ENCODE measurements at places on chromosomes 7 and 10.

GRCh38 chr7:97479740-97480290 lies 252.1 kb upstream of the TAC1 start:
- DNase-seq: no peak

GRCh38 chr7:99827040-99827778 lies 604 bp upstream of the CYP3A43 start:
- no peak for DNase-seq

- no peak for DNase-seq
These were observed 72.3 kb downstream of the ZRANB1 start for GRCh38 chr10:125014086-125014830.

DNA sequence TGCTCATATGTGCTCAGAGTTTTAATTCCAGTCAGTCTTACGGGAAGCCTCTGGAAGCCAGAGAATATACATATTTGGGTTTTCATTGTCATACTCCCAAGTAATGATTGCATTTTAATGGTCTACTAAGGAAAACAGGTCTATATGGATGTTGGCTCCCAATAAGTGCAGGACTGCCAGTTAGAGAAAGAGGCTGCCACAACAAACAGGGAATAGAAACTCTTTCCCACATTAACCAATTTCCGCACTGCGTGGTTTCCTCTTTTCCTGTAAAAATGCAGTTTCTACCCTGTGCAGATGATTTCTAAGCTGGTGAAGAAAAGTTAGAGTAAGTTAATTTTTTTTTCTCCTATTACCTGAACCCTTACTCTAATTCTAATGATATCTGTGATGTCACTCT lies 78.2 kb downstream of the CCSER2 start:
- DNase-seq: no peak
